GOT3 (cell line): ENCODE measurements at places on chromosomes 1 and 21.

DNA sequence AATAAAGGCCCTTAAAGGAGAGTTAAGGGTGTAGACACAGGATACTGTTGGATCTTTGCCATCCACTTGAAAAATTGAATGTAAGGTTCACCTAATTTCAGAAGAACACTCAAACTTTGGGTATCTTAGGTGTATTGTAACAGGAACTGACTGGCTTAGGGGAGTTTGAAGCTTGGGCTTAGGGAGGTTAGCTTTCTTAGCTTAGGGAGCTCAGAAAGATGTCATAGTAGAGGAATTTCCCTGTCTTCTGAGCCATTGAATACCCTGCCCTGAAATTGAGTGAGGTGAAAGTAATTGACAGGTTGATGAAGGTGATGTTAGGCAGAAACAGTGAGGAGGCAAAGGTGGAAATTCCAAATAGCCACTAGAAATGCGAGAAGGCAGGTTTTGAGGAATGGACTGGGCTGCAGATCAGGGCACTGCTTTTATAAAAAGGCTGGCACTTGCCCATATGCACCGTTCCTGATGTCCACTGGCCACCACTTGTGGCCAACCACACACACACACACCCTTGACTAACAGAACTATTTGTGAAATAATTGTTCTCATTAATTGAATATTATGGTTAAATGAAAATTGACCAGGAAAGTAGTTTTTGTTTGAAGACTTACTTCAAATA, 16.5 kb downstream of the BACH1 start:
- DNase-seq, result no peak

- DNase-seq, result no peak
These were observed 5.7 kb downstream of the GPR88 start for GRCh38 chr1:100543640-100544039.

- no peak for DNase-seq
These were observed 93.3 kb upstream of the CD1D start for GRCh38 chr1:158087320-158087927.

GRCh38 chr21:46152927-46153246, 2.5 kb downstream of the FTCD start:
- DNase-seq, result no peak

DNA sequence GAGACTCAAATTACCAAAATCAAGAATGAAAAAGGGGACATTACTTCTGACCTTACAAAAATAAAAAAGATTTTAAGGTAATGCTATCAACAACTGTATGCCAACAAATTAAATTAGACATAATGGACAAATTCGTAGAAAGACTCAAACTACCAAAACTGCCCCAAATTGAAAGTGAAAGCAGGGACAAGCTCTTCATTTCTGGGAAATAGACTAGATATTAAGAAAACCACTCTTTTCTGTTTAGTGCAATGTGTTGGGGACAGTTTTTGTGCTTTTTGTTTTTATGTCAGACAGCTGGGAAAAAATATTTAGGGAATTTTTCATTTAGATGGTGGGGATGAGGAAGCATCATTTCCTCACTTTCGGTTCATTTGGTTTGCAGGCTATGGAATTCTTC, 4.9 kb upstream of the GBP1 start:
- no peak for DNase-seq

DNA sequence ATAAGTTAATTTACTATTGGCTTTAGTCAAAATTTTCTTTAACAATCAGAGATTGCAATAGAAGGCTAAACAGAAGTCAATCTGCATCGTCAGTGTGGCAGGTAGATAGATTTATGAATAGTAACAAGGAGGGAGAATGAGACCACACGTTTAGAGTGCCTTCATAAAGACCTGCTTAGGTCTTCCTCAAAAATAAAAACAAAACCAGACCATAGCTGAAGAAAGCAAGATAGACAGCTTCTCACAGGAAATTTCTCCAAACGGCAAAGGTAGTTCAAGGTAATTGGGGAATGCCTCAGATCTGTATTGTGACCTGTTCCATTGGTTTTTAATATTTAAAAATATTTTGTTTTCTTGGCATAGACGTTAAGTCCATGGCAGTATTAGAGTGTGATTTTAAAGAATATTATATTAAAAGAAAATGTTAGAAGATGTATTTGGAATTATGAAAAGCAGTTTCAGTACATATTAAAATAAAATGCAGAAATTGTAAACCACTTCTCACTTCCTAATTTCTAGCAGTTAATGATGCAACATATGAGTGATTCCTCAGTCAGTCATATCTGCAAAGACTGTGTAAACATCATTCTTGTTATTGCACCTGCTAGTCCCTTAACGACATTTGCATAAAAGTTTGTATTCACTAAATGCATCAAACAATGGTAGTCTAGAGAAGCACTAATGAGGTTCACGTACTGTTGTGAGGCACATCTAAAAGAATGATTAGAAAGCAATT, 278.0 kb downstream of the HLX start:
- no peak for DNase-seq

DNA sequence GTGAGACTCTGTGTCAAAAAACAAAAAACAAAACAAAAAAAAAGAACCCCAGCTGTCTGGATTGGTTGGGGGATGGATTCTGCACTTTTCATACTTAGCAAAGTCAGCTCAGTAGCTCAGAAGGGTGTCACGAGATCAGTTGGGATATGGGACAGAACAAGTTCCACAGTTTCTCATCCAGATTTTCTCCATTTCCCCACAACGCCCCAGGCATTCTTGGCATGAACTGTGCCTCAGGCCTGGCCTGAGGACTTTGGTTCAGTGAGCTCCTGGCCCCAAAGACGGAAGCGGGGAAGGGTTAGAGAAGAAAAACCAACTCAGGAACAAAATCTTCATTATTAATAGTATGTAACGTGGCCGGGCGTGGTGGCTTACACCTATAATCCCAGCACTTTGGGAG, 1.9 kb downstream of the AKR7A2 start:
- no peak for DNase-seq
